ENCODE measurements at places on chromosomes 12 and 14. TPM values are rescaled to one million over a fixed set of nuclear protein-coding genes. Genes with fewer than 3 reads are reported as not detected.

DNA sequence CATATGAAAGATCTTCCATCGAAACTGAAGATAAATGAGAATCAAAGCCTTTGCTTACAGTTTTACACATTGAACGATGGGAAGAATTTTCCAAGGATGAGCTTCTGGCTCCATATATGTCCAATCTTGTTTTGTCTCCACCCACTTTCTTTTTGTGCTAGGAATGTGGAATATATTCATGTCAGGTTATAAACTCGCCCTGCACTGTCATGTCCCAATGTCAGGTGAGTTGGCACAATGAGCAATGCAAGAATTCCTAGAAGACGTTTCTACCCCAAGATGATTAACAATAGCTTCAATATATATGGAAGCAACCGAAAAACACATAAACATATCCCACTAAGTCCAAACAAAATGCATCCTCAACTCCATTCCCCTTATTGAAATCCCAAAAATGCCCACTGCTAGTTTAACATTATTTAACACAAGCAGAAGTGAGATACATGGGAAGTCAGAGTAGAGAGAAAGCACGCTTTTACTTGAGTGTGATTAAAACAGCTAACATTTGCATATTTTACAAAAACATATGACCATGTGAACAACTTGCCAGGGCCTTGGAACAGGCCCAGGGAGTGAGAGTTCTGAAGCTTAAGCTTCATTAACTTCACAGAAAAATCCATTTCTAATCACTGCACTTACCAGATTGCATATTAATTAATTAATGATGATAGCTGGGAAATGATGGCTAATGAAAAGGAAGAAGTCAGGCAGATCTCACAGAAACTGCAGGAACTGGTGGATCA is 233.9 kb downstream of the GXYLT1 start:
- H3K4me3 ChIP-seq, result no peak overlapping the region
- H3K27me3 ChIP-seq, result peaks cover 5% of the 10 kb centered on the region
- no peak overlapping the region for H3K27ac ChIP-seq
- DNase-seq, result no peak

GRCh38 chr14:75986439-75986765 is 839 bp downstream of the IFT43 start:
- H3K27ac ChIP-seq, result peak overlapping the region; percentile 67
- no peaks in the 10 kb centered on the region for H3K36me3 ChIP-seq
- peaks cover 23% of the 10 kb centered on the region for H3K4me1 ChIP-seq
- no peak for DNase-seq
- H3K4me3 ChIP-seq, result peak overlapping the region; percentile 89

DNA sequence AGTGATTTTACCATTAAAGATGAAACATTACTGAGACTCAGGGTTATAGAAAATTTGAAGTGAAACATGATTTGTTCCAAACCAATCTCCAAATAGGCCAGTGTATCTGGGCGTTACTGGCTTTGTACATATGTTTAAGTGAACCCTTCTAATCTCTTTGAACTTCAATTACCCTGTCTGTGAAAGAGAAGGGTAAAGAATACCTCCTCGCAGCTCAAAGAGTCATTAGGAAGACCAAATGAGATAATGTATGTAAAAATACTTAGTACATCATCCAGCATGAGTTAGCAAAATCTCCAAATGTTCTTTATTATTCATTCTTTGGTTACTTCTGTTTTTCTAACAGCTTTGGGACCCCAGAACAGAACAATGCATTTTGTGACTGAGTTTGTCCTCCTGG is at the start of gene OR11H6:
Gene OR11H6, plus strand, starts transcription at position 301 of the 400 bp plus-strand sequence. Its CDS starts 0 bp downstream, at position 301.
- peaks cover 9% of the 10 kb centered on the region for H3K27me3 ChIP-seq
- no peak within 1 kb of the TSS for H3K4me3 ChIP-seq
- no peaks in the 10 kb centered on the region for H3K36me3 ChIP-seq
- no peaks in the 10 kb centered on the region for H3K4me1 ChIP-seq
- no peak within 1 kb of the TSS for H3K27ac ChIP-seq

- no peak overlapping the region for H3K27ac ChIP-seq
- DNase-seq, result no peak
- no peaks in the 10 kb centered on the region for H3K36me3 ChIP-seq
Observed at GRCh38 chr14:64569138-64569631, 19.4 kb downstream of the PPP1R36 start.

- peaks cover 5% of the 10 kb centered on the region for H3K4me1 ChIP-seq
- no peaks in the 10 kb centered on the region for H3K27me3 ChIP-seq
Observed at GRCh38 chr12:124539084-124540041, 28.0 kb downstream of the NCOR2 start.

DNA sequence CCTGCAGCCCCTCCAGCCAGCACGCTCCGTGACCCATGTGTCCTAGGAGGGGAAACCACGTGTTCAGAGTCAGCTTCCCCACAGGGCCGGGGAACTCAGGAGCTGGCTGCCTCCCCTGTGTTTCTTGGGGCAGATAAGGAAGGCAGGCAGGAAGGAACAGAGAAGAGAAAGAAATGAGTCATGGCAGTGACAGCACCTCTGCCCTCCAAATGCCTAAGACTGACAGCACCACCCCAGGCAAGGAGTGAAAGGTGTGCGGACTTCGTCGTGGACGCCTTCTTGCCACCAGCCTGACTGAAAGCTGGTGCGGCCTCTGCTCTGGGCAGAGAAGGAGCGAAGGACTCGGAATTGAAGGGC is 167.0 kb upstream of the FKBP4 start:
- H3K36me3 ChIP-seq, result no peaks in the 10 kb centered on the region
- peaks cover 10% of the 10 kb centered on the region for H3K4me1 ChIP-seq
- peak overlapping the region; percentile 12 for H3K27ac ChIP-seq

GRCh38 chr12:94148739-94149118 is 352 bp downstream of the PLXNC1 start:
- peaks cover 24% of the 10 kb centered on the region for H3K27me3 ChIP-seq
- DNase-seq, result no peak
- peak overlapping the region; percentile 55 for H3K27ac ChIP-seq
- H3K36me3 ChIP-seq, result peaks cover 13% of the 10 kb centered on the region

Gene PLA2G1B
- not detected for total RNA-seq
